ENCODE measurements at places on chromosomes 7 and 10. TPM values are rescaled to one million over a fixed set of nuclear protein-coding genes. Genes with fewer than 3 reads are reported as not detected.

The MAGI2 gene
- total RNA-seq: 0.40 TPM

The FAM237B gene
- not detected for total RNA-seq

The SSC4D gene
- total RNA-seq: 1.3 TPM

The TRIM24 gene
- 6.9 TPM for total RNA-seq

The MEST gene
- total RNA-seq: 42.3 TPM

The KCNIP2 gene
- 0.73 TPM for total RNA-seq

The AKR1C3 gene
- 1,248 TPM for total RNA-seq

The PON3 gene
- 28.2 TPM for total RNA-seq
